H9 (cell line): ENCODE measurements at places on chromosomes 13 and 19.
A peak's percentile ranks its signal among the peaks of the same experiment; 100 is the strongest.

DNA sequence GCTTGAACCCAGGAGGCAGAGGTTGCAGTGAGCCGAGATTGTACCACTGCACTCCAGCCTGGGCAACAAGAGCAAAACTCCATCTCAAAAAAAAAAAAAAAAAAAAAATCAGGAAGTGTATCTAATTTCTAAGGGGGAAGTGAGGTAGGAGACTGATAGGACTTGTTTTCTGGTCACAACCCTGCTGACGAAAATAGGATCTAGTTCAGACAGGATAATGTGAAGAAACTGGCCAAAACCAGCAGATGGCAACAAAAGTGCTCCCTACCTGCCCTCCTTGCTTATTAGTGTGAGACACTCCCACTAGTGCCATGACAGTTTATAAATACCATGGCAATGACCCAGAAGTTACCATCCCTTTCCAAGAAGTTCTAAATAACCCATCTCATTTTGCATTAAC is 36.0 kb upstream of the KPNA3 start:
- DNase-seq: no peak

DNA sequence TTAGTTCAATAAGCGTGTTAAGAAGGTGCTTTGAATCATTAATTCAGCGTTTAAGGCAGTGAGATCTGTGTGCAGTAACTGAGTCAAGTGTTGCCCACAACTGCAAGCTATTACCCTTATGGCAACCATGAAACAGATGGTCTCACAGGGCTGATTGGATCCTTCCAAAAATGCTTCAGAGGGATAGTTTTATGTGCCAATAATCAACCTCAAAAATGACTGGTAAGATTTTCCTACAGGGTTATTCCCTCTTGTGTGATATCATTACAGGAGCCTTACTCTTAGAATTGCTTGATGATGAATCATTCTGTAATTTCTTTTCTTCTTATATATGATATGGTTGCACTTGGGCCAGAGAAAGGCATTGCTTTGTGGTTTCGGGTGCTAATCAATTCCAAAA is 1299.2 kb upstream of the ATXN8OS start:
- DNase-seq: no peak

- peak; percentile 87 for DNase-seq
These were observed 38.4 kb upstream of the TCF3 start for GRCh38 chr19:1690699-1691307.

- no peak for DNase-seq
These were observed 48.1 kb upstream of the FARP1 start for GRCh38 chr13:98094678-98095266.

GRCh38 chr19:51099047-51099382 is 9.2 kb downstream of the CTU1 start:
- no peak for DNase-seq

GRCh38 chr13:76822698-76823267 is 63.4 kb downstream of the KCTD12 start:
- no peak for DNase-seq

DNA sequence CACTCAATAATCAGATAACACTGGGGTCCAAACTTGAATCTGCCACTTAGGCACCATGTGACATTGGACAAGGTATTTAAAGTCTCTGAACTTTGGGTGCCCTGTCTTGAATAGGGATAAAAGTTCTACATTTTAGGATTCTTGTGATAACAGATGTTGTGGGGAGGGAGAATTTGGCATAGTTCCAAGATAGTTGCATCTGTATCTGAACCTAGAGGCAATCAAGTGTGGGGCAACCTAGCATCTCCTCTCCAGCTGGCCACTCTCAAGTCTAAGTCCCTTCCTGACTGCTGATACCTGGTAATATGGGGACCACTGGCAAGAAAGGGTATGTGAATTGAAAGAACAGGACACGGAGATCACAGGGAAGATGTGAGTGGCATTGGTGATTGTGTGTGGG is 256.1 kb downstream of the FOXO1 start:
- DNase-seq: no peak

DNA sequence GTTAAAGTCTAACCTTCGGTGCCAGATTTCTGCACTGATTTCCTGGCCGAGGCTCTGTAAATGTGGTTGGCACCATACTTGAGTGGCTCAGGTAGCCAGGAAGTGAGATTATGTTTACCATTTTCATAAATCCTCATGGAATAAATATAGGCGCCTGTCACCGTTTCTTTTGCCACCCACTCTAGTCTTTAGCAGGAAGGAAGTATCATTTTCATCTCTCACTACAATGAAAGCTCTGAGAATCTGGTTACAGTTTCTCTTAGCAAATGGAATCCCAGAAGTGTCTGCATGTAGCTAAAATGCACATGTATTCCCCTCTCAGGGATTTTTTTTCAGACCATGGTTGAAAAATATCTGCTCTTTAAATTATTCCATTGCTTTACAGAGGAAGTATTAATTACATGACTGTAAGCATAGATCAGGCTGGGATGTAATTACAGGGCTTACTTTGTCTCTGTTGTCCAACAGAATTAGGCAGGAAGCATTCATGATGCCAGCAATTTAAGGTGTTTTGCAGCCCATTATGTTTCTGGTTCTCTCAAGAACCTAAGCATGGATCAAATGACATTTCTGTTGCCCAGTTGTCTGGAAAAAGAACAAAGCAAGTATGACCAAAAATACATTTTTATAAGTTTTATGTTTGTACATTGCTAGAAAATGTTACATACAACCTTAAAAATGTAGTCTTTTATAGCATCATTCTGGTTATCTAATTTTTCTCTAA is 221.7 kb upstream of the SPRY2 start:
- DNase-seq: no peak

DNA sequence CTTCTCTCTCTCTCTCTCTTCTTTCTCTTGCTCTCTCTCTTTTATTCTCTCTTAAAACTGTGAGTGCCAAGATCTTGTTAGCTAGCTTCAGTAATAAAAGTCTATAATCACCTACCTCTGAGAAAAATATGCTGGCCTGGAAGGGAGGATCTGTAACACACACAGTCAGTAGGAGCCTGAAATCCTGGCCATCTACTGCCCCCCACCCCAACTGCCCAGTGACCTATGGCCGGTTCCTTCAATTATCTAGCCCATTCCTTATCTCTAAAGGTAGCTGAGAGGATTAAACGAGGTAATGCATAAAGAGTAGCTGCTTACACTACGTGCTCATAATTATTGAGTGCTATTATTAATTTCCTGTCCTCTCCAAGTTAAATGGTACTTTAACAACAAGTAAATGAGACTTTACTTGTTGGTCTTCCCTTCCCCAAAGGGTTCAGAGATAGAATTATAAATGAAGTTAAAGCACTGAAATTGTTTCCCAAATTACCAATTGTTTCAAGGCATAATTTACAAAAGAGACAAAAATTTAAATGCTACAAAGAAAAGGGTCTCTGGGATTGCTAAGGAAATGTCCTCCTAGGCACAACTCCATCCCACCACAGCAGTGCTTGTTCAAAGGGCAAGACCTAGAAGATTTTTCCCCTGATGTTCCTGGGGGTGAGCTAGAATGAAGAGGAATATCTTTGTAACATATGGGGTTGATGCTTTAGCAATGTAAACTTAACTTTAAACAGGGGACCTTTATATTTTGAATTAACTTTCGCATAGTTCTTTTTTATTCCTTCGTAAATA is 1.8 kb downstream of the LCP1 start:
- DNase-seq: no peak

GRCh38 chr13:114127473-114128347 is 4.7 kb downstream of the RASA3 start:
- no peak for DNase-seq

DNA sequence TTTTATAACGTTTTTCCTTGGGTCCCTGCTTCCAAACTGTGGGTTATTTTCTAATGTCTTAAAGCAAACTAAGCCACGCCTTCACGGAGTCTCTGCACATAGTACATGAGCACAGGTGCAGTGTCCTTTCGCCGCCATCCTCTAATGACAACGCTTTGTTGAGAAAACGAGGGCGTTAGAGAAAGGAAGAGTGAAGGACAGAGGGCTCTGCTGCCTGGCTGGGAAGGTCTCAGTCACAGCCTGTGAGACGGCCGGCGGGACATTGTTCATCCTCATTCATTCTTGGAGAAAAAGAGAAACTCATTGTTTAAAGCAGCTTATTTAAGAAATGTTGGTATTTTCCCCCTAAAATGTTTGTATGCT is 9.5 kb downstream of the IL17D start:
- DNase-seq: no peak

DNA sequence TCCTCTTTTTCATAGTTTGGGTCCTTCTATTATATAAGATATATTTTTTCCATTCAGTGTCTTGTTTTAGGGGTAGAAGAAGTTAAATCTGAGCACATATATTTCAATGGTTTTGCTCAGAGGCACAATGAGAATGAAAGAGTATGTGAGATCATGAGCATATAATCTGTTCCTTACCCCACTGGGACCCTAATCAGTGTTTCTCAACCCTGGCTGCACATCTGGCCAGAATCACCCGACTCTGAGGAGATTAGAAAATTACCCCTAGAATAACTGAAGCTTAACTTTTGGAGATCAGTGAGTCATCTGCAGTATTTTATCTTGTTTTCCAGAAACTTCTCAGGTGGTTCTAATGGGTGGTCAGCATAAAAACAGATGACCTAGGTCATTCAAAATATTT is 782 bp downstream of the CYSLTR2 start:
- DNase-seq: no peak

DNA sequence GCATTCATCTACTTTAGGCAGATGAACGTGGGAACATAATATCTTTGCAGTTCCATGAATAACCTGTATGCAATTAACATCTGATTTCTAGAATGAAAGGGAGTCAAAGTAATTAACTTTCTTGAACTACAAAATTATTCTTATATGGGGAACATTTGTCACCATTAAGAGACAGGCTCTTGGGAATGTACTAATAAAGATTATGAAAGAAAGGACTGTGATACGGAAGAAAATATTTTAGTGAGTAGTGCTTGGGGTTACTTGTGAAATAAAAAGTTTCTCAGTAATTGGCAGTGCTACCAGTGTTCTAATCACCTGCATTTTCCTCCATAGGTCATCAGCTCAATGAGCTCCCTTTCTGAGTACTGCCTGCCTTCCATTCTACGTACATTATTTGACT is 85.4 kb downstream of the FRY start:
- DNase-seq: no peak

DNA sequence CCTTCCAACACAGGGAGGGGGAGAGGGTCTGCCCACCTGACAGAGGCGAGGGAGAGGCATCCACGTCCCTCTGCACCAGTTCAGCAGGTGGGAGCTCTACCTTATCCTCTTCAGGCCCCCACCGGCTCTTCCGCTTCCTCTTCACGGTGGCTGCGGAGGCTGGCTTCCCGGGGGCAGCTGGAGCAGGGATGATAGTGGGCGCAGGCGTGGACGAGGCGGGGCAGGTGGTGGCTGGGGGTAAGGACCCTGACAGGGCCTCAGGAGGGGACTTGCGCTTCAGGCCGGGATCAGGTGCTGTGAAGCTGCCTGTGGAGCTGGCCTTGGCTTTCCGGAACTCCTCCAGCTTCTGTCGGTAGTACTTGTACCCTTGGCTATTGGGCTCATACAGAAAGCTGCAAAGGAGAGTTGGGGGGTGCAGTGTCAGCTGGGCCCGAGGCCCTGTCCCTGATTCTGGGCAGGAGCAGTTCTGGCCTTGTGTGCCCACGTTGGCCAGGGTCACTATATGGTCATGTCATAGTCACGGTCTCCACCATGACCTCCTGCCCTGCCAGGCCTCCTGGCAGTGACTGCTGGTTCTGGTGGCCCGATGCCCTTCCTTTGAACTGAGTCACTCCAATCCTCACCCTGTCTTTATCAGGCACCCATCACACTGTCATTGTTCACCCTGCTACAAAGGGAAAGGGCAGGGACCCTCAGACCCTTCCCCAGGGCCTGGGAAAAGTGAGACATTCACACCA is 23.2 kb downstream of the SUGP1 start:
- no peak for DNase-seq

GRCh38 chr19:45539459-45539858 is 32.2 kb downstream of the VASP start:
- no peak for DNase-seq
